ENCODE measurements at places on chromosomes 12 and 14.
A peak's percentile ranks its signal among the peaks of the same experiment; 100 is the strongest.

DNA sequence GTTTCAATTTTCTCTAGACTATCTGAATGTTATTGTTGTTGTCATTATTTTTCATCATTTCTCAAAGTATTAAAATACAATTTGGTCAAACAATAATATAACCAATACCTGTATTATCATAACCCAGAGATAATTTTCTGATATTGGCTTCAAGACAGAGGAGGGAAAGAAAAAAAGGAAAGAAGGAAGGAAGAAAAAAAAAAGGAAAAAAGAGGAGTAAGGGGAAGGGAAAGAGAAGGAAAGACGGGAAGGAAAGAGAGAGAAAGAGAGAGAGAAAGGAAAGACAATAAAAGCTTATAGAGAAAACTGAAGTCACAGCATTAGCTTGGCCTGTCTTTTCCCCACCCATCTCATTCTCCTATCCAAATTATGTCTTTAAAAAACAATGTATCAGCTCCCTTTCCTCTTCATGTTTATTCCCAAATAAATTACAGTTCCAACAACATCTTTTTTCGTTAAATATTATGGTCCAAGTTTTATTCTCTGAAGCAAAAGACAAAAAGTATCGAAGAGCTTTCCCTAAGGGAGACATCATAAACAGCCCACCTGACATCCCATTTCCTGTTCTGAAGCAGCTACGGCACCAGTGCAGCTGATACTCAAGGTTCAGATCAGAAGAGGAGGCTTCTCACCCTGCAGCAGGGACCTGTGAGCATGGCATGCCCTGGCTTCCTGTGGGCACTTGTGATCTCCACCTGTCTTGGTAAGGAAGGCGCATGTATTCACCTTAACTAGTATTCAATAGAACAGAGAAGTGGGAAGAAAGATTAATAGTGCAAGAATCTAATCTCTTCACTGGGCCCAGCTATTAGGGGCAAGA lies 308.3 kb downstream of the DAD1 start:
- DNase-seq, result no peak
- H3K27ac ChIP-seq, result no peak overlapping the region
- no peaks in the 10 kb centered on the region for H3K27me3 ChIP-seq

- no peak for DNase-seq
- no peaks in the 10 kb centered on the region for H3K27me3 ChIP-seq
- H3K27ac ChIP-seq, result no peak overlapping the region
- H3K4me1 ChIP-seq, result no peaks in the 10 kb centered on the region
- H3K4me3 ChIP-seq, result no peak overlapping the region
These were observed 234.9 kb downstream of the SUDS3 start for GRCh38 chr12:118611295-118611694.

- H3K27me3 ChIP-seq, result no peaks in the 10 kb centered on the region
- no peak for DNase-seq
- no peaks in the 10 kb centered on the region for H3K36me3 ChIP-seq
- H3K4me1 ChIP-seq, result no peaks in the 10 kb centered on the region
These were observed 304.1 kb downstream of the EGLN3 start for GRCh38 chr14:33646692-33647260.

GRCh38 chr12:127957001-127957660 lies 309.8 kb upstream of the TMEM132C start:
- DNase-seq, result no peak
- no peak overlapping the region for H3K27ac ChIP-seq
- no peaks in the 10 kb centered on the region for H3K27me3 ChIP-seq
- H3K36me3 ChIP-seq, result no peaks in the 10 kb centered on the region

- peaks cover 4% of the 10 kb centered on the region for H3K36me3 ChIP-seq
- H3K4me1 ChIP-seq, result peaks cover 32% of the 10 kb centered on the region
- H3K27ac ChIP-seq, result no peak overlapping the region
- no peak overlapping the region for H3K4me3 ChIP-seq
- no peak for DNase-seq
- H3K27me3 ChIP-seq, result no peaks in the 10 kb centered on the region
These were observed 3.2 kb upstream of the DUSP6 start for GRCh38 chr12:89355243-89356068.

- H3K4me1 ChIP-seq, result no peaks in the 10 kb centered on the region
- no peaks in the 10 kb centered on the region for H3K27me3 ChIP-seq
- no peak overlapping the region for H3K4me3 ChIP-seq
- H3K27ac ChIP-seq, result no peak overlapping the region
These were observed 338.4 kb downstream of the RAD51B start for GRCh38 chr14:68157971-68158371.

DNA sequence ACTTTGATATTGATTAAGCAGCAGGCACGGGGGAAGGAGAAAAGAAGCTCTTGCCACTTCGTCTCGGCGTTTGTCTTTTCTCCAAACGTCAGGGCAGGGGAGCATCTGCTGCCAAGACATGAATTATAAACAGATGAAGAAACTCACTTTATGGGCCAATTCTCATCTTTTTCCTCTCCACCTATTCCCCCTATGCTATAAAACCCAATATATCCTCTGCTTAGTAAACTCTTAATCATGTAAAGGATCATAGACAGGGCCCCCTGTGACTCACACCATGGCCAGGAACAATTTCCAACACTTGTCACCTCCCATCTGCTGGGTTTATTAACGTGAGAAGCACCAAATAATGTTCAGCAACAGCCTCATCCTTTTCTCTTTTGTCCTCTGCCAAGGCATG lies 1092.1 kb upstream of the TMEM132C start:
- H3K36me3 ChIP-seq, result no peaks in the 10 kb centered on the region
- no peak overlapping the region for H3K4me3 ChIP-seq
- no peak for DNase-seq
- H3K27ac ChIP-seq, result no peak overlapping the region
- no peaks in the 10 kb centered on the region for H3K27me3 ChIP-seq

GRCh38 chr12:25835385-25835784 lies 123.1 kb upstream of the RASSF8 start:
- no peaks in the 10 kb centered on the region for H3K4me1 ChIP-seq
- no peaks in the 10 kb centered on the region for H3K27me3 ChIP-seq
- no peak for DNase-seq
- H3K4me3 ChIP-seq, result no peak overlapping the region
- no peak overlapping the region for H3K27ac ChIP-seq

GRCh38 chr14:105128059-105128458 lies 40.5 kb downstream of the JAG2 start:
- no peak overlapping the region for H3K27ac ChIP-seq
- DNase-seq, result no peak
- H3K27me3 ChIP-seq, result no peaks in the 10 kb centered on the region
- no peaks in the 10 kb centered on the region for H3K36me3 ChIP-seq
- H3K4me3 ChIP-seq, result no peak overlapping the region
- H3K4me1 ChIP-seq, result no peaks in the 10 kb centered on the region

GRCh38 chr12:45446013-45446412 lies 230.1 kb downstream of the ANO6 start:
- DNase-seq, result no peak
- H3K4me1 ChIP-seq, result no peaks in the 10 kb centered on the region
- H3K27ac ChIP-seq, result no peak overlapping the region
- no peaks in the 10 kb centered on the region for H3K36me3 ChIP-seq
- H3K27me3 ChIP-seq, result no peaks in the 10 kb centered on the region

DNA sequence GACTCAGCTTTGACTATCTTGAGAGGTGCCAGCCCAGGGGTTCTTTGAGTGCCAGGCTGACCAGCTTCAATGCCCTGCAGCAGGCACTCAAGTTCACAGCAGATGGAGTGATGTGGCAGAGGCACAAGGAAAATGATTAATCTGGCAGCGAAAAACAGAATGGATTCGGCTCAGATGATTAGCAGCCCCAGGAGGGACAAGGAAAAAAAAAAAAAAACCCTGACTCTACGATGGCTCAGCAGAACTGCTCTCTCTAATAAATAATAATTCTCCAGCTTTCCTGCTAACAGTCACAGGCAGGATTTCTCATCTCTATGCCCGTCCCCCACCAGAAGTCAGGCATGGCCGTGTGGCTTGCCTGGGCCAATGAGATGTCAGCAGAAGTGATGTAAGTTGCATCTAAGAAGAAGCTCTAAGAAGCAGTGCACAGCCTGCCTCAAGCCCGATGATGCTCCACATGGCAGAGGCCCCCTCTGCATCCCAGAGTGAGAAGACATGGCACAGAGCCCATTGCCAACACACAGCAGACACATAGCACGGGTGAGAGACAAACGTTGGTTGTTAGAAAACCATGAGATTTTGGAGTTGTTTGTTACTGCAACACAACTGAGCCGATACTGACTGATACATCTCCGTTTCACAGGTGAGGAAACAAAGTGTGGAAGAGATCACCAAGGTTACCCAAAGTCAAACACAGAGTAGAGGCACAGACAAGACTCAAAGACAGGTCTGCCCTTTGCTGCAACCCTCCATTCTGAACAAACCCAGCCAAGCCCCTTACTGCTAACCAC lies 111.0 kb downstream of the SCARB1 start:
- no peak overlapping the region for H3K4me3 ChIP-seq
- H3K27ac ChIP-seq, result no peak overlapping the region
- no peaks in the 10 kb centered on the region for H3K27me3 ChIP-seq
- H3K4me1 ChIP-seq, result peaks cover 96% of the 10 kb centered on the region

DNA sequence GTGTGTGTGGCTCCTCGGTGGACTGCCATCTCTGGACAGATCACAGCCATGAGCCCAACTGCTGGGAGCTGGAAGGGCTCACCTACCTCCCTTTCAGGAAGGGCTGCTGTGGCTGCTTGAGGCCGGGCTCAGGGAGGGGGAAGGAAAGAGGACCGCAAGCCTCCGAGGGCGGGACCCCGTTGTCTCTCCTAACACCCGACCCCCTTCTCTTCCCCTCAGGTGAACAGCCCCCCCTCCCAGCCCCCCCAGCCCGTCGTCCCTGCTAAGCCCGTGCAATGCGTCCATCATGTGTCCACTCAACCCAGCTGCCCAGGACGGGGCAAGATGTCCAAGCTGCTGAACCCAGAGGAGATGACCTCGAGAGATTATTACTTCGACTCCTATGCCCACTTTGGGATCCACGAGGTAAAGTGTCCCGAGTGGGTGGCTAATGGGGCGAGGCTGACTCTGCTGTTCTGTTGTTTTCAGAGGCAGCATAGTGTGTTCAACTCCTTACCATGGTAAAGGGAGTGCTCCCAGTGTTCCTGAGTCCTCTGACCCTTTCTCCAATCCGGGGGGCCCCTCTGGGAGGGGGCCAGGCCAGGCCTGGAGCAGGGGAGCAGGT lies 49.5 kb downstream of the PRMT8 start:
- H3K27ac ChIP-seq, result no peak overlapping the region
- H3K4me3 ChIP-seq, result no peak overlapping the region
- DNase-seq, result no peak
- H3K4me1 ChIP-seq, result no peaks in the 10 kb centered on the region
- no peaks in the 10 kb centered on the region for H3K27me3 ChIP-seq

DNA sequence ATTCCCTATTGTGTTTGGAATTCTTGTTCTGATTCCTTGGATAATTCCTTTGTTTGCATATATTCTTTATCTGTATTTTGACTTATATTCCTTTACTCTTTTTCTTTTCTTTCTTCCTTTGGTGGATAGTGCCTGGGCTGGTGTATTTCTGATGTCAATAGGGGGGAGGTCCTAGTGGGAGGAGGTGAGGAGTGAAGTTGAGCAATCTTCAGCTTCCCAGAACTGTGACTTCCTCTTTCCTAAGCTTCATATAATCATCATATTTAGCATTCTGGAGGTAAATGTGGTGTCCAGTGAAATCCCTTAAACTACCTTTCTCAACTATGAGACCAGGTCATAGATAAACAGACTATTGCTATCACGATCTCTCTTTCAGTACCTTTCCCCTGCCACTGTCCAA lies 29.6 kb upstream of the TBPL2 start:
- H3K4me3 ChIP-seq, result no peak overlapping the region
- H3K4me1 ChIP-seq, result peaks cover 9% of the 10 kb centered on the region
- no peaks in the 10 kb centered on the region for H3K36me3 ChIP-seq
- H3K27me3 ChIP-seq, result no peaks in the 10 kb centered on the region

- no peaks in the 10 kb centered on the region for H3K27me3 ChIP-seq
- H3K4me1 ChIP-seq, result no peaks in the 10 kb centered on the region
- H3K27ac ChIP-seq, result no peak overlapping the region
- no peak overlapping the region for H3K4me3 ChIP-seq
- no peaks in the 10 kb centered on the region for H3K36me3 ChIP-seq
- no peak for DNase-seq
These were observed 99.3 kb upstream of the LMNTD1 start for GRCh38 chr12:25652371-25652770.

- H3K4me1 ChIP-seq, result no peaks in the 10 kb centered on the region
- H3K4me3 ChIP-seq, result no peak overlapping the region
- no peaks in the 10 kb centered on the region for H3K36me3 ChIP-seq
- H3K27me3 ChIP-seq, result no peaks in the 10 kb centered on the region
- no peak for DNase-seq
- no peak overlapping the region for H3K27ac ChIP-seq
These were observed 82.9 kb downstream of the BCL2L14 start for GRCh38 chr12:12153596-12153995.

- peaks cover 16% of the 10 kb centered on the region for H3K36me3 ChIP-seq
- no peak for DNase-seq
- no peaks in the 10 kb centered on the region for H3K27me3 ChIP-seq
- H3K4me3 ChIP-seq, result no peak overlapping the region
- peak overlapping the region; percentile 97 for H3K27ac ChIP-seq
These were observed 19.6 kb downstream of the ACVR1B start for GRCh38 chr12:51970904-51971646.

- no peaks in the 10 kb centered on the region for H3K36me3 ChIP-seq
- no peak overlapping the region for H3K4me3 ChIP-seq
- no peaks in the 10 kb centered on the region for H3K4me1 ChIP-seq
- no peak for DNase-seq
- no peaks in the 10 kb centered on the region for H3K27me3 ChIP-seq
These were observed 142.0 kb upstream of the GZMB start for GRCh38 chr14:24775950-24776349.

- no peak overlapping the region for H3K27ac ChIP-seq
- no peak overlapping the region for H3K4me3 ChIP-seq
- peaks cover 10% of the 10 kb centered on the region for H3K4me1 ChIP-seq
- H3K27me3 ChIP-seq, result no peaks in the 10 kb centered on the region
- DNase-seq, result no peak
- peaks cover 21% of the 10 kb centered on the region for H3K36me3 ChIP-seq
These were observed 36.2 kb downstream of the ANAPC7 start for GRCh38 chr12:110367181-110367864.

- no peak overlapping the region for H3K27ac ChIP-seq
- H3K4me1 ChIP-seq, result peaks cover 8% of the 10 kb centered on the region
- H3K4me3 ChIP-seq, result no peak overlapping the region
- no peaks in the 10 kb centered on the region for H3K27me3 ChIP-seq
These were observed 62.0 kb downstream of the DYRK2 start for GRCh38 chr12:67710582-67710981.

GRCh38 chr14:105436891-105437722 lies 17.5 kb downstream of the MTA1 start:
- H3K36me3 ChIP-seq, result peaks cover 12% of the 10 kb centered on the region
- H3K27ac ChIP-seq, result no peak overlapping the region
- DNase-seq, result no peak
- H3K4me1 ChIP-seq, result no peaks in the 10 kb centered on the region
- no peaks in the 10 kb centered on the region for H3K27me3 ChIP-seq
